ENCODE measurements at places on chromosomes 16 and 17.

DNA sequence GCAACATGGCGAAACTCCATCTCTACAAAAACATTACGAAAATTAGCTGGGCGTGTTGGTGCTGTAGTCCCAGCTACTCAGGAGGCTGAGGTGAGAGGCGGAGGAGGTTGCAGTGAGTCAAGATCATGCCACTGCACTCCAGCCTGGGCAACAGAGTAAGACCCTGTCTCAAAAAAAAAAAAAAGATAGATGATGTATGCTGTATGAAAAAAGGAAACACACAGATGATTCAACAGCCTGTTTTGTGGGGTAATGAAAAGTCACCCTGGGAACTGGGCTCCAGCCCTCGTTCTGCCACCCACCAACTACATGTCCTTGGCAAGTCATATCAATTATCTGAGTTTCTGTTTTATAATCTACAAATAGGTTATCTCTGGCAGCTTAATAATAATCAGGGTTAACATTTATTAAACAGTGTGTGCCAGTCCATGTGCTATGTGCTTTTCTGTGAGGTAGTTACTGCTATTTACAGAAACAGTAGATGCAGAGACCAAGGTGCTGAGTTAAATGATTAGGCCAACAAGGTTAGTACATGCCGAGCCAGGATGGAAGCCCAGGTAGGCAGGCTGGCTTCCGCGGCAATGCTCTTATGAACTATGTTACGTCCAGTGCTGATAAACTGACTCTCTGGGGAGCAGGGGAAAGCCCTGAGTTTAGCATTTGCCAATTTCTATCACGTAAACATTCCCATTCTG, 1.1 kb downstream of the G6PC1 start:
- DNase-seq: no peak

GRCh38 chr17:17198281-17198680, 7.9 kb downstream of the PLD6 start:
- no peak for DNase-seq

DNA sequence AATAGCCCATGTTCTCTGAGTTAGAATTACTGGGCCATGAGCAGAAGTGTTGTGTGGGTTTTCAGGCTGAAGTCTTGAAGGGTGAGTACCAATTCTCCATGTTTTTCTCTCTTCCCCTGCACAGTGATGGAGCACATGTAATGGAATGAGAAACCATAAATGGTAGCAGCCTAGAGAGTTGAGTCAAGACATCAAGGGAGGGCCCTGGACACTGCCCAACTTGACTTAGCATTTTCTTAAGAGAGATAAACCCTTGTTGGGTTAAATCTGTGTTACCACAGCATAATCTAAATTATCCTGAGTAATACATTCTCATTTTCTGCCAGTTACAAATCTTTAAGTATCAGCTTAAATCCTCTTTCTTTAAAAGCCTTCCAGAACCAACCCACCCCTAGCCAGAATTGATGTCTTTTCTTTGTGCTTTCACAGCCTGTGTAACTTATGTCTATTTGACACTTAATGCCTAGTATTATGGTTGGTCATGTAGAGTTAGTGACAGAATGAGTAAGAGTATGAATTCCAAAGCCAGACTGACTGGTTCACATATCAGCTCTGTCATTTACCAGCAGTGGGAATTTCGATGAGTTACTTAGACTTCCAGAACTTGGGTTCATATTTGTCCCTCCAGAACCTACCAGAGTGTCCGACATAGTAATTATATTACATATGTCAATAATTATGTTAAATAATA, 27.0 kb upstream of the RGS9 start:
- no peak for DNase-seq

DNA sequence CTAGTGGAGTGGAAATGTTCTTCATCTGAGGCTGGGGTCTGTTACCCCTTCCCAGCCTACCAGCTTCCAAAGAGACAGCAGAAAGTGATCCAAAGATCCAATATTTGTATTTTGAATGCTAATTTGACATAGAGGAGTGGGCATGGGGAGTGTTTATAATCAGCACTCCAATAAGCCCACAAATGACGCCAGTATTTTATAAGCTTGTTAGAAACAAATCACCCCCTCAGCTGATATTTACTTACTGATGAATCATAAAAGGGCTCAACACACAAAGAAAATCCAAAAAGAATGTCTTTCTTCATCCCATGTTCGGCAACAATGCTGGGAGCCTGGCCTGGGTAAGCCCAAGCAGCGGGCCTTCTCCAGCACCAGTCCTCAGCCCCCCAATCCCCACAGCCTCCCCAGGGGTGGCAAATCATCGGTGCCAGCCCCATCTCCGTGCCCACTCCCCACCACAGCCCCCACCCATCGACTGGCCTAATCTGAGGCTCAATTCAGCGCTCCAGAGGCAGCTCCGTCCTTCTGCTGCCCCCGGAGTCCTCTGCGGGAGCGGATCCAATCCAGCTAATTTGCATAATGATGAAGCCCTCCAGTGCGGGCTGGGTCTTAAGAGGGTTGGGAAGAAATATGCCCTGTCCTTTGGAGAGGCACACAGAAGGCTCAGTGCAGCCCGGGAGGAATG, 169.5 kb downstream of the C16orf78 start:
- DNase-seq: no peak
